ENCODE measurements at places on chromosomes 3 and 15.

DNA sequence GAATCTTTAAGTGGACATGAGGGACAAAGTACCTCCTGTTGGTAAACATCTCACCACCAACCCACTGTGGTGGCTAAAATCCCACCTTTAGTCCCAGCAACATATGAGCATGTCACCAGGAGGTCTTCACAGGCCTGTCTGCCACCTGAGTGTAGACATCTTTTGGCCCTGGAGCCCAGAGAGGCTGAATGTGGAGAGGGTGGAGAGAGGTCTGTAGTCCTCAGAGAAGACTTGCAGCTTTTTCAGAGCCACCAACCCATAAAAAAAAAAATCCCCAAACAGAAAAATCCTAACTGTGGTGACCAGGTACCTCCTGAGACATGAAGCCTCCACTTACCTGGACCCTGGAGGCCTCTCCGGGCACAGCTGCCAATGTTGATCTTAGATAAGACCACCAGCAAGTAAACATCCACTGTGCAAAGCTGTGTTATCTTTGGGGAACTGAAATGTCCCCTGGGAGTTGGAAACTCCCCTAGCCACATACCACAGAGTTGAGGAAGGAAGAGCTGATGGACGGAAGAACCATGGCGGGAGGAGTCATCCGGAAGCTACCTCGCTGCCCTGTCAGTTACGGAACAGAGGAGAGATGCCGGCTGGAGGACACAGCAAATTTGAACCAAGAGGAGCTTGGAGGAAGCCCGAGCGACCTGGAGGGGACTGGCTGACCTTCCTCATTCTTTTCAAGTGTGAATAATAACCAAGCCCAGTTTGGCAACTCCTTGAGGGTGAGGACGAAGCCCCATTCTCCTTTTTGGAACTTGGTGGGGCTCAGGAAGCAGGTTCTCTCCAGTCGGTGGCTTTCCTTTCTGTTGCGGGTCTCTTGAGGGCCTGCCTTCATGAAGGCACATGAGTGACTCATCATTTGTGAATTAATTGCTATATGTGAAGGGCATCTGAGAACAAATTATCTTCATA lies at the start of gene GHRL:
Gene GHRL (minus strand): TSS at position 443 of the 915 bp plus-strand sequence. CDS start 2,767 bp downstream, outside the sequence.
- DNase-seq, result no peak

DNA sequence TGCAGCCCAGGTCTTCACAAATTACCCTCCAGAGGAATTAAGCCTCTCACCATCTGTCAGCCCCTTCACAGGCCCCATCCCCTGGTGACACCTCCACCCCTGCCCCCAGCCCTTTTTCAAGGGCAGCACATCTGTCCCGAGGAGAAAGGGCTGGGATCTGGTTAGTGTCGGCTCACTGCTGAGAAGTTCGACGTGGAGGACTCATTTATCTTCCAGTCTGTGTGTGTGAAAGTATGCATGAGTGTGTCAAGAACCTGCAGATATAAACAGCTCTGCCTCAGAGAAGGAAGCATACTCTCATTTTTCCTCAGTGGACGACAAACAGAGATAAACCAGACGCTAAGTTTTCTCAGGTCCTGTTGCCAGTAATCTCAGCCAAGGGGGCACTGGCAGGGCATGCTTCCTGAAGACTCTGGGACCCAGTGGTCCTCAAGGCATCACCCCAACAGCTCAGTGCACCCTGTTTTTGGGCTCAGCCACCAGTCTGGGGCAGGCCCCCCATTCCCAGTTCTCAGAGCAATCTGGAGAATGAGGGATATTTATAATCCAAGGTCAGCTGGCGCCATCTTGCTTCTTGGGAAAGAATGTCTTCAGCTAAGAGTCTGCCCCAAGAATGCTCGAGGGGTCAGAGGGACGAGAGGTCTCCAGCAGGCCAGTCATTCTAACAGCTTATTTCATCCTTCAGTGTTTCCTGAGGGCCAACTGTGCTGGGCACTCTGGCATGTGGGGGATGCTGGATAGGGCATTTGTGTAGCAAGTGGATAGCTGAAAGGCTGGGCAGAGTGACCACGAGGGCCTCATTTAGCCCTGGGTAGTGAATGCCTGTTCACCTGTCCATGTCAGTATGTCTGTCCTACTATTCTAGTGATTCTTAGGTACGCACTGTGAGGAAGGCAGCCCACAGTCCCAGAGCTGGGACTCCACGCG lies 73.6 kb downstream of the ADCY5 start:
- no peak for DNase-seq

- peak; percentile 8 for DNase-seq
These were observed 23.0 kb downstream of the UBP1 start for GRCh38 chr3:33417066-33417673.

- no peak for DNase-seq
These were observed 363.4 kb upstream of the RARB start for GRCh38 chr3:25064681-25065080.

DNA sequence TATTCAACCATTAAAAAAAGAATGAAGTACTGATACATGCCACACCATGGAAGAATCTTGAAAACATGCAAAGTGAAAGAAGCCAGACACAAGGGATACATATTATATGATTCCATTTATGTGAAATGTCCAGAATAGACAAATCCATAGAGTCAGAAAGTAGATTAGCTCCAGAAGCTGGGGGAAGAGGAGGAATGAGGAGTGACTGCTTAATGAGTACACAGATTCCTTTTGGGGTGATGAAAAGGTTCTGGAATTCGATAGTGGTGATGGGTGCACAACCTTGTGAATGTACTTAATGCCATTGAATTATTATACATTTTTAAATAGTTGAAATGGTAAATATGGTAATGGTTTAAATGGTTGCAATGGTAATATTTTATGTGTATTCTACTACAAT lies 90.6 kb upstream of the SPATA12 start:
- no peak for DNase-seq

DNA sequence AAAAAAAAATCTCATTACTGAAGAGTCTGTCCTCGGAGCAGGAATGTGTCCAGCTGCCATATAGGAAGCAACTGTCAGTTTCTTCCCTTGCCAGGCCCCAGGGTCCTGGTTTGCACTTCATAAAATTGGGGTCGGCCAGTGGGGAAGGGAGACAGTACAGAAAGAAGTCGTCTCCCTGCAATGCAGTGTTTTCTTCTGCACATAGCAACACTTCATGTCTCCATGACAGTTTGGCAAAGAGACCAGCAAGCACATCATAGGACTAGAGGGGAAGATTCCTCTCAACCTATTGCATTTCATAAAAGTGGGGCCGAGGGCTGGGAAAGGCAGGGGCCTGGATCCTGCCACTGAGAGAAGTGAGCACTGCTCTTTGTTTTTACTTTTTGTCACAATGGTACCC lies 138.2 kb upstream of the HACD2 start:
- no peak for DNase-seq

DNA sequence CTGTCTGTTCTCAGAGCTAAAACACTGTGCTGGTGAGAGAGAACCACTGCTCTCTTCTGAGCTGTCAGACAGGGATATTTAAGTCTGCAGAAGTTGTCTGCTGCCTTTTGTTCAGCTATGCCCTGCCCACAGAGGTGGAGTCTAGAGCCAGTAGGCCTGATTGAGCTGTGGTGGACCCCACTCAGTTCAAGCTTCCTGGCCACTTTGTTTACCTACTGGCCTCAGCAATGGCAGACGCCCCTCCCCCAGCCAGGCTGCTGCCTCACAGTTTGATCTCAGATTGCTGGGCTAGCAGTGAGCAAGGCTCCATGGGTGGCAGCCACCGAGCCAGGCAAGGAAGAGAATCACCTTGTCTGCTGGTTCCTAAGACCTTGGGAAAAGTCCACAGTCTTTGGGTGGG lies 21.0 kb upstream of the CACNA1D start:
- no peak for DNase-seq

GRCh38 chr3:70000563-70001081 lies 1.1 kb downstream of the SAMMSON start:
- no peak for DNase-seq

- no peak for DNase-seq
These were observed 162.8 kb downstream of the SMAD6 start for GRCh38 chr15:66864871-66865281.

DNA sequence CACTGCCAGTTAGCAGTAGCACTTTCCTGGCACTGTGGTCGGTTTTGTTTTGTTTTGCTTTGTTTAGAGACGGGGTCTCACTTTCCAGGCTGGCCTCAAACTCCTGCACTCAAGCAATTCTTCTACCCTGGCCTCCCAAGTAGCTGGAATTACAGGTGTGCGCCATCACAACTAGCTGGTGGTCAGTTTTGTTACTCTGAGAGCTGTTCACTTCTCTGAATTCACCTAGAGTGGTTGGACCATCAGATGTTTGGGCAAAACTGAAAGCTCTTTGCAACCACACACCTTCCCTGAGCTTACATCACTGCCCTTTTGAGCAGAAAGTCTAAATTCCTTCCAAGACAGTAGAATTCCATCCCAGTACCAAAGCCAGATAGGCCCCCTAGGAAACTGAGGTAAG lies 22.6 kb downstream of the CLDN18 start:
- no peak for DNase-seq

DNA sequence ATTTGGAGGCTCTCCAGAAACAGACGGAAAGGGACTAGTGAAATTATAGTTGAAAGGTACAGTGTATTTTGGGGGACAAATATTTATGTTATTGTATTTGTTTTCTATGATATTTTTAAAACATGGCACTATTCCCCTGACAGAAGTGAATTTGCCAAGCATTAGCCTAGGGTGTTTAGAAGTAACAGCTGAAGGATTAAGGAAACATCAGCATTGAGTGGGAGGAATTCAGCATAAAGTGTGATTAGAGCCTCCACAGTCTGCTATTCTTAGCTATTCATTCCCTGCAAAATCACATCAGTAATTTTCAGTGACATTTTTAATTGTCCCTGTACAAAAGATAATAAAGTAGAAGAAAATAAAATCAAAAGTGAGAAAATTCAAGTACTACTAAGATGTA lies 231.4 kb downstream of the ROBO2 start:
- no peak for DNase-seq

DNA sequence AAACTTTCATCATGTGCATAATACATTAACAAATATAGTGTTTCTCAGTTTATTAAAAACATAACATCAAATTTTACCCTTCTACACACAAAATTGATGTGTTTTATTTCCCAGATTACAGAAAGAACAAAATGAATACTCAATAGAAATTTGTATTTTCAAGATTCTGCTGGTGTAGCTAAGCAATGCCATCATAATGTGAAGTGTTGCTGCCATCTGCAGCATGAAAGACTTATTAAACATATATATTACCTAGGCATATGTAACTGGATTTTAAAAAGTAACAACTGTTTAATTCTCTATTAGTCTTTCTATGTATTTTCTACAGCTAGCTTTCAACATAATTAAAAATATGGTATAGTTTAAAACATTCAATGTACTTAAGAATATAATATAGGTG lies 27.5 kb downstream of the PLSCR5 start:
- peak; percentile 2 for DNase-seq

GRCh38 chr3:185187391-185187790 lies 34.5 kb upstream of the C3orf70 start:
- no peak for DNase-seq

DNA sequence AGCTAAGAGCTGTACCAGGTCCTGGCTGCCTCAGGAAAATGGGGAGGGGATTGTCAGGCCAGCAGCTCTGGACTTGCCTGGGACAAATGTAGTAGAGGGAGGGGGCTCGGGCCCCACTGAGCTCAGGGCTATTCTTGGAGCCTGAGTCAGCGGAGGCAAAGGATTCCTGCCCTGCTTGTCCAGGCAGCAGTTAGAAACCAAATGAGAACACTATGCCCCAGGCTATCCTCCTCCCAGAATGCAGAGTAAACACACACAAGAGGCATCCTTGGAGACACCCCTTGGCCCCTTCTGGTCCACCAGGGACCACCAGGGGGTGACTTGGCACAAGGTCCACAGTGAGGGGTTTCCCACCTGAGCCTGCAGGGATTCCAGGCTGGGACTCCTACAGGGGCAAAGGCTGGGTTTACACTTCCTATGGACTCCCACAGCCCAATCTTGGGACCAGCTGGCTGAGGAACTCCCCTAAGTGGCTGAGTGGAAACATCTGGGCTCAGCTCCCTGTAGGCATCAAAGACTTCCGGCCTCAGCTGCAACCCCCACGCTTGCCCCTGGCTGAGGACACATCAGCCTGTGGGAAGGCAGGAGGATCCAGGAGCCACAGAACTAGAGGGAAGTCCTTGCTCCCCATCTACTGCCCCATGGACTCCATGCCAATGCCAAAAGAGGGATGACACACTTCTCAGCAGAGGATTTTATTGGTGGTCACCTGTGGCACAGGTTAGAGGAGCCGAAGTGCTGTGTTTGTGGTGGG lies 3.4 kb upstream of the COL7A1 start:
- DNase-seq, result no peak

GRCh38 chr3:60650171-60650570 lies 601.1 kb downstream of the FHIT start:
- DNase-seq, result no peak

DNA sequence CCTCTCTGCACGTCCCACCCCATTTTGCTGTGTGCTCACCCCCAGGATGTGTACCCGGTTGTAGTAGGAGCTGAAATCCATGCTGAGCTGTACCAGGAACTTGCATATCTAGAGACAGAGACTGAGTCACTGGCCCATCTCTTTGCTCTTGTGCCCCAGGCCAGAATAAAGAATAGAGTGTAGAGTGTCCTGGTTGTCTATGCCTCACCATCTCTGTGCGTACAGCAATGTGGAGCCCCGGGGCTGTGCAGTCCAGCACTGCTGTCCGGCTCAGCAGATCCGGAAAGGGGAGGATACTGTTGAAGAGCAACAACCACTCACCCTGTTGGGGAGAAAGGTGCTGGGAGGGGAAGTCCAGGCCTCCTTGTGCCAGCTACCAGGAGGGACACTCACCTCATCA lies 2.6 kb downstream of the DALRD3 start:
- DNase-seq, result no peak

GRCh38 chr3:18559331-18559842 lies 134.2 kb upstream of the SATB1 start:
- peak; percentile 5 for DNase-seq

- DNase-seq, result no peak
These were observed 3.6 kb downstream of the FYTTD1 start for GRCh38 chr3:197753263-197753662.

DNA sequence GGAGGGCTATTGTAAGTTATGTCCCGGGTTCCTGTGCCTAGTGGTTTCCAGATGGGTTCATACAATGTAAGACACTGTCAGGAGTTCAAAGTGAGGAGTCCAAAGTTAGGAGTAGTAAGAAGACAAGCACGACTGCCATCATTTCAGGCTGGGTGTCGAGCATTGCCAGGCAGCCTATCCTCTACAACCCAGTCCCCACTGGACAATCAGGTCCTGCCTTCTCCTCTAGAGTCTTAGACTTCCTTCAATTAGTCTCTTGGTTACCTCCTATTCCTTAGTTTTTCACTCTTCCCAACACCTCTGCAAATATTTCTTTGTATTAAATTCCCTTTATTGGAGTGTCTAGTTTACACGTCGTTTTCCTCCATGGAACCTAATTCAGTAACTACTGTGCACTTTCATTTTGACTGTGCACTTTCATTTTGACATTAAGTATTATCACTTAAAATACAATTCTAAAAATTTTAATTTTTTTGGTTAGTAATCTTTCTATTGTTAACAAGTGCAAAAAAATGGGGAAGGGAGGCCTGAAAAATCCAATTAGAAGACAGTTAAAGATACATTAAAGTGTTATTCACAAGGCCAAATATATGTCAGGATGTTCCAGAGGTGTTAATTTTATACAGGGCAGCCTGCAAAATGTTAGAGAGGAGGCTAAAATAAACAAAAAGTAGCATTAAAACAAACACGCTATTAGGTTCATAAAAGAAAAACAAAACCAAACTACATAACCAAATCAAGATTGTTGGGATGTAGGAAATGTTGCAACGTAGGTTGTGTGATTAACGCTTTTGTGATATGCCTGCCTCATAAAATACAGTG lies 155.3 kb downstream of the TBL1XR1 start:
- no peak for DNase-seq
